Amniotic stem cell (primary cell): ENCODE measurements at places on chromosomes 13 and 19.

- no peak for DNase-seq
These were observed 1500.4 kb downstream of the EFNB2 start for GRCh38 chr13:105035092-105035491.

DNA sequence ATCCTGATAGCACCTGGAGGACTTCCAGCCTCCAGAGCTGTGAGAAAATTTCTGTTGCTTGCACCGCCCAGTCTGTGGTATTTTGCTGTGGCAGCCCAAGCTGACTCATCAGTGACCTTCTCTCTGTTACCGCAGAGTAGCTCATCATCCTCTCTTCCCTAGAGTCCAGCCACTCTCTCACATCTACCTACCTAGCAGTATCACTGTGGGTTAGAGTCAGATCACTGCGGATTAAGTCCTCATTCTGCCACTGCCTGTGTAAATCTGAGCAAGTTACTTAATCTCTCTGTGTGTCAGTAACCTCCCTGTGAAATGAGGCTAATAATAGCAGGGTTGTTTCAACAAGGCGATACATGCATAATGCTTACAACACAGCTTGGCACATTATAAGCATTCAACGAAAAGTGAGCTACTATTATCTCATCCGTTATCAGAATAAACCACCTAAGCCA lies 40.3 kb upstream of the USPL1 start:
- peak; percentile 32 for DNase-seq

DNA sequence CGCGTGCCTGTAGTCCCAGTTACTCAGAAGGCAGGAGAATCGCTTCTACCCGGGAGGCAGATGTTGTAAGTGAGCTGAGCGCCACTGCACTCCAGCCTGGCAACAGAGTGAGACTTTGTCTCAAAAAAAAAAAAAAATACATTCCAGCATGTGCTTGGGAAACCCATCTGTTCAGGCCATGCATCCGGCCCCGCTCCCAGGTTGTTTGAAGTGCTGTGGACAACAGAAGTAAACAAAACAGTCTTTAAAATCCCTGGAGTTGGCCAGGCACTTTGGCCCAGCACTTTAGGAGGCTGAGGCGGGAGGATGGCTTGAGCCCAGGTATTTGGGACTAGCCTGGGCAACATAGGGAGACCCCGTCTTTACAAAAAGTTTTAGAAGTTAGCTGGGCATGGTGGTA lies 3.2 kb upstream of the PTPRS start:
- no peak for DNase-seq

GRCh38 chr19:57829316-57829715 lies 783 bp upstream of the ZNF587B start:
- no peak for DNase-seq

GRCh38 chr13:79998381-79998880 lies 342.5 kb downstream of the SPRY2 start:
- DNase-seq: no peak

- no peak for DNase-seq
These were observed 6.0 kb downstream of the AKT2 start for GRCh38 chr19:40279120-40279551.

DNA sequence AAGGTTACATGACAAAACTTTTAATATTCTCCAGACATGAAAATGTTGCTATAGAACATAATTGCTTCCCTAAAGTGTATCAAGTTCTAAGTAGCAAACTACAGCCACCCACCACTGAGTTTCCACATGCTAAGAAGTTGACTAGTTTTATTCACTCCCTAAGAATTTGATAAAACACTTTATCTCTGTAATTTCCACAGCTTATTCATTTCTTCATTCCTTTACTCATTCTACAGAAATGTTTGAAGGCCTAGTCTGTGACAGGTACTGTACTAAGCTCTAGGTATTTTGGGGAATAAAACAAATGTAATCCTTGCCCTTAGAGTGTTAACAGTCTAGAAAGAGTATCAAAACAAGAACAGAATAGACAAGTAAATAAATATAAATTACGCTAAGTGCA lies 101.8 kb upstream of the DIAPH3 start:
- DNase-seq: no peak

- no peak for DNase-seq
These were observed 5.6 kb downstream of the INAFM1 start for GRCh38 chr19:47280183-47280797.

DNA sequence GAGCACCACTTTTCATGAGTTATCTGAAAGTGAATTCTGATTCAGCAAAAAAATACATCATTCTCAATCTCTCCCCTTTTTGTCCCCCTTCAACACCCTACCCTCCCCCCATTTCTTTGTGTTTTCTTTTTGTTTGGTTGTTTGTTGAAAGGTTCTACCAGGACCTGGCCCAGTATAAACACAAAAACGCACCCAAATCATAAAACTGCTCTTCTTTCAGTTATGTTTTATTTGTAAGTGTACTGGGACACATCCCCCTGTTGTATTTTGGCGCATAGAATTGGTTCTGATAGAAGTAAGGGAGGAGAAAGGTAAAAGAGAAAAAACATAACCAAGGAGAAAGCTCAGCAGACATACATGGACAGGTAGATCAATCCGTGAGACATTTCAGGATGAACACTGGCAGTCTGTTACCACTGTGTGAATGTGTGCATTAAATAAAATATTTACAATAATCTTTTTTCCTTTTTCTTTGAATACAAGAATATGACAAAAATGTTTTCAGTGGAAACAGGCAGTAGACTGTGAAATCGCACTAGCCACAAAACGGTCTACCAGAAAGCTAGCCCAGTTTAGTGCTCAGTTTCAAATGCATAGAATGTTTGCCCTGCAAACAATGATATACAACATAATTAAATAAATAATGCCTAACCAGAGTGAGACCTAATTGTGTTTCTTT lies 4.2 kb downstream of the POU4F1 start:
- DNase-seq: no peak

DNA sequence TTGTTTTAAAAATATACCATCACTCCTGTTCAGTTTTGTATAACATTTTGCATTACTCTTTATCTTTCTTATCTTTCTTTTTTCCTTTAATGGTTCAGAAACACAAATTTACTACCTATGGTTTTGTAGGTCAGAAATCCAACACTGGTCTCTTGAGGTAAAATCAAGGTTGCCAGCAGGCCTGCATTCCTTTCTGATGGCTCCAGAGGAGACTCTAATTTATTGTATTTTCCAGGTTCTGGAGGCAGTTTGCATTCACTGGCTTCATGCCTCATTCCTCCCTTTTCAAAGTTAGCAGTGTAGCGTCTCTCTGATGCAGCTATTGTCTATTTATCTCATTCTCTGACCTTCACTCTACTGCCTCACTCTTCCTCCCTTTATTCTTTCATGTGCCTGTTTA lies 767.4 kb downstream of the SLITRK6 start:
- no peak for DNase-seq

DNA sequence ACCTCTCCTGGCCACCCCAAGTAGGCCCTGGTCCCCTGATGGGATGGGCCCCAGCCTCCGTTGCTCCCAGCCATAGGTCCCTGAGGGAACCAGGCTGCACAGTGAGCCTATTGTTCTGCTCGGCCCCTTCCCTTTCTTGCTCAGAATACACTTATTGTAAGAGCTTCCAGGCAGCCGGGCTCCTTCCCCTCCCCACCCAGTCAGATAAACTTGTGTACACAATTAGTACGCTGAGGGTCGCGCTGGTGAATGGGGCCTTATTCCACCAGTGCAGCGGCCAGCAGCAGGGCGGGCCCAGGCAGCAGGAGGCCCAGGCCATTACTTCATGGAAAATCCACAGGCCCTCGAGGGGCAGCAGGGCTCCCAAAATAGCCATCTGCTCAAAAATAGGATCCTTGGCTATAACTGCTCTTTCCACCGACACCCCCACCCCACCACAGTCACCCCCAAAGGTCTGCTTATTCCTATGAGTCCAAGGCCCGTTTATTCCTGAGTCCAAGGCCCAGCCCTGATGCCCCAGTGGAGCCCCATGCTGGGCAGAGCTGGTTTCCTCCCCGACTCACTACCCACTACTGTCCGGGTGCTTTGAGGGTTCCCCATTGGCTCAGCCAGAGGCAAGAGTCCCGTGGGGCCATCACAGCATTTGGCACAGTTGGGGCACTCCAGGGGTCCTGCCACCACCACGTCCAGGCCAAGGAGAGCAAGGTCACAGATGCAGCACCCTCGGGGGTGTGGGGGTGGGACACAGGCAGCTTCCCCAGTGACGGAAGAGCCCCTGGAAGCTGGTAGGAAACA lies 22.1 kb downstream of the CAPN12 start:
- DNase-seq: no peak

GRCh38 chr13:80871481-80871880 lies 530.6 kb upstream of the SPRY2 start:
- no peak for DNase-seq

GRCh38 chr13:48560657-48561337 lies 27.9 kb upstream of the RCBTB2 start:
- DNase-seq: no peak

GRCh38 chr13:103451656-103452055 lies 385.4 kb upstream of the SLC10A2 start:
- no peak for DNase-seq

- no peak for DNase-seq
These were observed 16.5 kb downstream of the SIGLEC7 start for GRCh38 chr19:51158474-51159129.

DNA sequence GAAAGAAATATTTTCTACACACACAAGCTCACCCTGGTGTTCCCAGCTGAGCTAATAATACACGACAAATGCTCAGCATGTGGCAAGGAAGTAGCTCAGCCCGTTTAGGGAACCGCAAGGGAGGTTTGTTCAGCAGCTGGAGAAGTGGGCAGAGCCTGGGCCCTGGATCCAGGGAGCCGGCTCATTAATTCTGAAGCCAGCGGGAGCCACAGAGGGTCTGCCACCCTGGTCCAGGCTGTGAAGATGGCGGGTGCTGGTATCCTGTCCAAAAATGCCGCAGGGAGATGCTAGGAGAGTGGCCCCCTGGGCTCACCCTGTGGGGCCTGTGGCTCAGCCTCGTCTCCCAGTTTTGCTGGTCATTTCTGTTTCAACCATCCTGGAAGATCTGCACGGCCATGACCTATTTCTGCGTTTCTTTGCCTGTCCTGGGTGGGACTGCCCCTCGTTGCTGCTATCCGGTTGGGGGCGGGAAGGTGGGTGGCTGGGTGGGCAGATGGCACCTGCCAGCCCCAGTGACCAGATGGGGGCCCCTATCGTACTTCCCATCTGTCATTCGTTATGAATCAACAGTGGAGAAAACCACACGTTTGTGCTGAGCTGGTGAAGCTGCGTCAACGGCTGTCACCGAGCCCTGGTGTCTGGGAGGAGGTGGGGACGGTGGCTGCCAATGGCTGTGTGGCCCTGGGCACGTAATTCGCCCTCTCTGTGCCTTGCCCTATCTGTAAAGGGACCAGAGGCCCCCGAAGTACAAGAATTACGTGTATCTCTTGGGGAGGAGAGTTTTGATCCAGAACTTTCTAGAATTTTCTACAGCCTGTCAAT lies 2.7 kb upstream of the GNA15 start:
- no peak for DNase-seq

DNA sequence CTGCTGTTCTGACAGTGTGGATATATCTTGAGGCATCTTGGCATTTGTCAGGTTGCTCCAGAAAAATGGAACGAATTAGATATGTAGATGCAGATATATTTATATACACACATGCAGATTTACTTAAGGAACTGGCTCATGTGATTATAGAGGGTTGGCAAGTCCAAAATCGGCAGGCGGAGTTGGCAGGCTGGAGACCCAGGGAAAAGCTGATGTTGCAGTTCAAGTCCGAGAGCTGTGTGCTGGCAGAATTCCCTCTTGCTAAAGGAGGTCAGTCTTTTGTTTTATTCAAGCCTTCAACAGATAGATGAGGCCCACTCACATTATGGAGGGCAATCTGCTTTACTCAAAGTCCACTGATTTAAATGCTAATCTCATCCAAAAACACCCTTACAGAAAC lies 24.4 kb upstream of the CSNK1A1L start:
- DNase-seq: no peak

- DNase-seq: peak; percentile 73
These were observed 25.8 kb upstream of the NANOS3 start for GRCh38 chr19:13850910-13851733.

DNA sequence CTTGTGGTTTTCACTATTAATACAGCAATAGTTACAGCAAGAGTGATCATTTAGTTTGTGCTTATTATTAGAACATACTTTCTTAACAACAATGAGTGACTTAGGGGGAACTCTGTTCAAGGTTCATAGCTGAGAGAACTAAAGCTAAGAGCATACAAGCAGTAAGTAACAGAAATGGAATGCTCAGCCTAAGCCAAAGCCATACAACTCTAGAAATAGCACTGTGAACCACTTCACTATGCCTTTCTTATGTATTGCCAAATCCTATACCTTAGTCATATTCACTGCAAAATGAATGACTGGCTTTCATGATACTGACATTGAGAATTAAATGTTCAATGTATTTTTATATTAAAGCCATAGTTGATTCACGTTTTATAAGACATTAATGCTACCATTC lies 599.7 kb upstream of the SLITRK1 start:
- DNase-seq: peak; percentile 47

- no peak for DNase-seq
These were observed 4.0 kb downstream of the EBI3 start for GRCh38 chr19:4233282-4233853.

GRCh38 chr19:40549007-40549708 lies 27.5 kb upstream of the SHKBP1 start:
- DNase-seq: no peak

- no peak for DNase-seq
These were observed 3.0 kb upstream of the TGFBR3L start for GRCh38 chr19:7911508-7912143.

GRCh38 chr13:30235216-30235615 lies 72.1 kb downstream of the KATNAL1 start:
- DNase-seq: no peak

- no peak for DNase-seq
These were observed 12.5 kb upstream of the TNFRSF19 start for GRCh38 chr13:23557733-23558132.

- DNase-seq: peak; percentile 66
These were observed 7.4 kb upstream of the ESD start for GRCh38 chr13:46804391-46804815.

GRCh38 chr13:51397262-51397941 lies 55.4 kb downstream of the INTS6 start:
- no peak for DNase-seq

DNA sequence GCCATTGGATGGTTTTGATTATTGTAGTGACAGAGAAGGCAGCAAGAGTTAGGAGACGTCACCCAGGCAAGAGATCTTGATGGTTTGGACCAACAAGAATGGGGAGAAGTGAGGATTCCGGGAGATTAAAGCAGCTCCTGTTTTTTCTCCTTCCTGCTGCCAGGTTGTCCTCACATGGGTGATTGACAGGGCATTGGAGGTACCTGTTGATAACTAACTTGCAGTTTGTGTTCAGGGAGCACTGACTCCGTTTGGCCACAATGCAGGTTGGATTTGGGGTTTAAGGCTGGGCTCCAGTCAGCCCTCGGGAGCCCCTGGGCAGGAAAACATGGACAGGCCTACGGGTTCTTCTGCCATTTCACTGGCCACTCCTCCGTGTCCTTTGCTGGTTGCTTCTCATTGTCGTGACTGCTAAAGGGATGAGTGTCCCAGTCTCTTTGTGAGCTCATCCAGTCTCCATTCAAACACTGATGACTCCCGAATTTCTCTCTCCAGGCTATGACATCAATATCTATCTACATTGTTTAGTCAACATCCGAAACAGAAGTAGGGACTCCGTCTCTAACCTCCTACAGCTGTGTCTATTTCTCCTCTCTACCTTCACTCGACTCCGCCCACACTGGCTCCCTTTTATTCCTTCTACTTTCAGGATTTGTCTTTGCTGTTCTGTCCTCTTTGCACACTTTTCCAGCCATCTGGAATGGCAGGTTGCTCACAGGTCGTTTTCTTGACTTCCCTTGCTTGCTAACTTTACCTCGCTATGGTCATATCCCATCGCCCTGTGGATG lies 1.3 kb upstream of the PTOV1 start:
- no peak for DNase-seq
